ENCODE measurements at places on chromosomes 4 and X.
A peak's percentile ranks its signal among the peaks of the same experiment; 100 is the strongest.

DNA sequence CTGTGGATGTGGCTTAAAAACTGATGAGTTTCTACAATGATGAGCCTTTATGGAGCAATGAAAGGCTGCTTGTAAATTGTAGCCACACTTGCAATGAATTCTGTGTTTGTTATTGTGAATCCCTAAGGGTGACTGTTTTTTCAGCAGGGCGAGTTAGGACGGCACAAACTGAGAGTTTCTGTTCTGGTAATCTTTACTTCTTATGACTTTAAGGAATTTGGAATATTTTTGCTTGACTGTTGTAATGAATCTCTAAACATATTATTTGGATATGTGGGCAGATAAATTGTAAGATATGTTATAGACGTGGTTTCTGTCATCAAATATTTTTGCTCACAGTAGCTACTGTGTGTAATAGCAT lies 22.2 kb downstream of the RBPJ start:
- no peak for DNase-seq

DNA sequence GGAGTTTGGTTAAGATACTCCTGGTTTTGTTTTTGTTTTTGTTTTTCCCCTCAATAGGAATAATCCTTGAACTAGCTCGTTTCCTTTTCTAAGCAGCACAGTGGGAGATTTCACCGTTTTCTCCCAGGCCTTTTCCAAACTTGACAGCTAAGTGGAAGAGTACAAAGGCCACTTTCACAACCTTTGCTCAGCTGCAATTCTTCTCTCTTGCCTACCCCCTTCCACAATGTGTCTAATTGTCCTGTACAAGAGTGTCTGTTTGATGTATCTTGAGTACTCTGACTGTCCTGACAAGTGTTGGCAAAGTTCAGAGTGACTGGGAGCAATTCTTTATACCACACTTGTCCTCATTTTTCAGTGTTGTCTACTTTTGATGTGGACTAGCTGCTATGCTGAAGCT lies 674.3 kb upstream of the AMOT start:
- DNase-seq = no peak

GRCh38 chr4:19774690-19775256 lies 476.9 kb upstream of the SLIT2 start:
- DNase-seq = no peak

- DNase-seq = no peak
These were observed 8.5 kb downstream of the LRPAP1 start for GRCh38 chr4:3523628-3524221.

GRCh38 chrX:69080855-69081465 lies 84.3 kb downstream of the PJA1 start:
- DNase-seq = no peak

GRCh38 chrX:41630091-41630490 lies 58.7 kb upstream of the GPR34 start:
- DNase-seq = no peak

GRCh38 chr4:20520901-20521300 lies 179.4 kb upstream of the PACRGL start:
- DNase-seq = no peak

DNA sequence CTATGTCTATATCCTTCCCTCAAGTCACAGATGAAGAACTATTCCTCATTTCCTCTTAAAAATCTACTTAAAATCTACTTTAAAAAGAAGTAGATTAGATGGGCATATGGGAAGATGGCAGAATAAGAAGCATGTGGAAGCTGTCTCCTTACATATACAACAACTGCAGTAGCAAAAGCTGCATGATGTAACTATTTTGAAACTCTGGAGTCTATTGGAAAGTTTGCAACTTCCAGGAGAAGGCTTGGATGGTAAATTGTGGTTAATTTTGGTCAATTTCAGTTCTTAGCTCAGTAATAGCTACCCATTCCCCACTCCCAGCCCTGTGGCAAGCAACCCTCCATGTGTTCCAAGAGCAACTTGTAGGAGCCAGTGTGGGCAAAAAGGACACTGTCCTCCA lies 36.9 kb downstream of the MORC4 start:
- no peak for DNase-seq

DNA sequence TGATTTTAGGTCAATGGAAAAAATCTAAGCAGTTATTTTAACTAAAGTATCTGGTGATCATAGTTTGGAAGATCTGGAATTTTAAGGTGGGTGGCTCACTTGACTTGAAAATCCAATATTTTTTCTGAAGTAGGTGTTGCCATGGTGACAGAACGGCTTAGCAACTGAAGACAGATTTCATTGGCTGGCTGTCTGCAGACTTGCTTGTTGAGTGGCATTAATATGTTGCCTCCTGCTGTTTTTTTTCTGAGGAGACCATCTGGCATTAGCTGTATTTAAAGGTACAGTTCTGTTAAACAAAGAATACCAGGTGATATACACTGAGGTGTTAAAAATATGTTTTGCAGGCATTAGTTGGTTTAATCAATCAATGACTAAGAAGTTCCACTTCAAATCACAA lies 19.8 kb downstream of the CPE start:
- no peak for DNase-seq

DNA sequence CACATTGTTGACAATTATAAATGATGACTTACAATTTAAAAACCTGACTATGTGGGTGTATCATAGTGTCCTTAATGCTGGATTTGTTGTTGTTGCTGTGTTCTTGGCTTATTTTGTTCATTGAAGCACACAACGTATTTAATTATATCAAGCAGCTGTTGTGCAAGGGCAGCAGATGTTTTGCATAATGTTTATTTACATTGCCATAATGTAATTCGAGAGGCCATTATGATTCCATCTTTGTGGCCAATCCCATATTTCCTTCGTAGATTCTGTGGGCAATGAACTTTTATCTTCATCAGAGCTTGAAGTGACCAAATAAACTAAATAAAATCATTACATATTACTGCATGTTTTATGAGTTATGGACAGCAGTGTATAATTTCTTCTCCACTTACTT lies 422.6 kb upstream of the GALNTL6 start:
- DNase-seq = no peak

DNA sequence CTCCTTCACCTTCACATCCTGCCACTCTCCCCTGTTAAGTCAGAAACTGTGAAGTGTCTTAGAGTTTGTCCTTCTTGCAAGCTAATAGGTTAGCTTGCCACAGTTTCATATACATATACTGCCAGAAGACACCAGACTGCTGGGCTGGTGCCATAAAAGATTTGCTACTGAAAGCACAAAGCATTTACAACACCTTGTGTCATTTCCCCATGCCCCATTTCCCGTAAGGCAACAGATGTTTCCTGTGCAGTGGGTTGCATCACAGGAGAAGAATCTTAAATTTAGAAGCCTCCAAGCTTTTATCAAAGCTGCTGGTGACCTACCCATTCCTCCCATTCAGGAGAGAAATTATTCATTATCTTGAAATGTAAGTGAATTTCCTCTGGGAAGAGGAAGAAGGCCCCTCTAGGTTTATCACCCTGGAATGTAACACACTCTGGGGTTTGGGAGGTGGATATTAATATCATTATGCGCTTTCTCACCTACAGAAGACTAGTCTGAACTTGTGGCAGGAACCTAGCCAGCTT lies 34.5 kb upstream of the RAB33B start:
- DNase-seq = no peak

GRCh38 chrX:43861750-43862149 lies 20.5 kb downstream of the MAOB start:
- DNase-seq = no peak

DNA sequence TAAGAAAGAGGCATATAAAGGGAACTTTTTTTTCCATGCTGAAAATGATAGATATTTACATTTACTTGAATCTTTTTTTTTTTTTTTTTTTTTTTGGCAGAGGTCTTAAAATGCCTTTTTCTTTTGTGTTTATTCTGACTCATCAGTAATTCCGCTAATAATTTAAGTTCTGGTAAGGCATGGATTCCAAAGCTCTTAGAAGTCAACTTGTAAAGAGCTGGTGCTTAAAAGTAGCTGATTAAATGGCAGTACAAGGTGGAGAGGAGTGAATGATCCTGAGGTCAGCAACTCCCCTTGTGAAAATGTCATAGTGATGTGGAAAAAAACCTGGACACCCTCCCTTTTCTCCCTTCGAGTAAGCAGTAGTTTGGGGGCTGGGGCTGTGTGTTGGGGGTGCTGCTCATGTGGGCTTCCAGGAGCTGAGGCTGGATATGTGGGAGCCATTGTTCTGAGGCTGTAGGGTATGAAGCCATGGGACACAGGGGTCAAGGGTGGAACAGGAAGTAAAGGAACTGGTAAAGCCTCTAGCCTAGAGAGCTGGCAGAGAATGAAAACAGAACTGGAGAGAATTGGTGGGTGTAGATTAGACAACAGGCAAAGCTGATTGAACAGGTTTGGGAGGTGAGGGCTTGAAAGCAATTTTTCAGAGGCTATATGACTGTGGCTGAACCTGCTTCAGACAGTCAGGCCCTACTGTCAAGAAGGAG lies 41.0 kb upstream of the PITX2 start:
- no peak for DNase-seq

GRCh38 chrX:11664211-11665167 lies 1.2 kb downstream of the ARHGAP6 start:
- DNase-seq = no peak

- no peak for DNase-seq
These were observed 95.2 kb upstream of the KLF3 start for GRCh38 chr4:38568768-38569167.

GRCh38 chr4:8171984-8172924 lies 13.6 kb upstream of the ABLIM2 start:
- DNase-seq = peak; percentile 48

Data from GM18507 (cell line).